ENCODE measurements at places on chromosomes 12 and 14.

DNA sequence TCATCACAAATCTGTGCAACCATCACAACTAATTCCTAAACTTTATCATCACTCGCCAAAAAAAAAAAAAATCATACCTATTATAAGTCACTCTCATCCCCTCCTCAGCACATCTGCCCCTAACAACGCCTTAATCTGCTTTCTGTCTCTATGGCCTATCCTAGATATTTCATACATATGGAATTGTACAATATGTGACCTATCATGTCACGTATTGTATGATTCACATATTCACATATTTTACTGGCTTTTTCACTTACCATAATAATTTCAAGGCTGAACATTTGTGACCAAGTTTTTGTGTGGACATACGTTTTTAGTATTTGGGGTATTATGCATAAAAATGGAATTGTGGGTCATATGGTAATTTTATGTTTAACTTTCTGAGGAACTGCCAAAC lies 400.7 kb downstream of the DAD1 start:
- DNase-seq: no peak

DNA sequence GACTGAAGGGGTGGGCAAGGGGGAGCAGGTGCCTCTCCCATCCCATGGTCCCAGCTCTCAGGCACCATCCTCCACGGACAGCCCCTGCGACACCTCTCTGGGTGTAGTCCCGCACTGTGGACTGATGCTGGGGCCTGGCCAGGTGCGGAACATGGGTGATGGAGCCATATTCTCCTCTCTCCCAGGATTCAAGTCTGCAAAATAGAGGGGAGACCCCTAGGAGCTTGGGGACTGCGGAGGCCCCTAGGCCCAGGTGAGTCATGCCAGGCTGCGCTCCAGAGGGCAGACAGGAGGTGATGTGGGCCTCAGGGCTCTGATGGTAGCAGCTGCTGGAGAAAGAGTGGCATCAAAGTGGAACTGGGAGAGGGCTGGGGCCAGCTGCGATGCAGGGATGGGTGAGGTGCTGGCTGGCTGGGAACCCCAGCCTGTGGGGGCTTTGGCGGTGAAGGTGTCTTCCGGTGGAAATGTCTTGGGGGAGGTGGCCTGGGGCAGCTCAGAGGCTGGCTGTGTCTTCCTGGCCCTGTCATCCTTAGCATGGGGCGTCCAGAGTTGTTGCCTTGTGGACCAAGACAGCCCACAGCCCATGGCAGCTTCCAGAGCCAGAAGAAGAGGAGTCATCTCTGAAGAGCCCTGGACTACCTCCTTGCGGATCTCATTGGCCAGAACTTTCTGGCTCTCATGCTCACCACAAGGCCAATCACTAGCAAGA lies 149.1 kb downstream of the KIF26A start:
- DNase-seq: no peak

DNA sequence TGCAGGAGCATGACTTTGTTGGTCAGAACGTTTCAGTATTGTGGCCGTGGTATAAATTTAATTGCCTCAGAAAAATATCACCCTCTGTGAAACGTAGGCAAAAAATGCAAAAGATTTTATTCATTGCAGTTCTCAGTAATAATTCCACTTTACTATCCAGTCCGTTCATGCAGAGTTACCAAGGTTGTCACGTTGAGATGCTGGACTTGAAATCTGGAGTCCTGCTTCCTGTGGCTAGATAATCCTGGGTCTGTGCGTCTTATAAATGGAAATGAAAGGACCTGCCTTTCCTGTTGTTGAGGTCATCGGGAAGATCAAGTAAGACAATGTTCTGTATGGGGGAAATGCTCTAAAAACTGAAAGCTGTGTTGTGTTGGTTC lies 1.3 kb upstream of the AVPR1A start:
- DNase-seq: no peak

- peak; percentile 16 for DNase-seq
Observed at GRCh38 chr14:81169711-81170103, 51.1 kb downstream of the GTF2A1 start.

- no peak for DNase-seq
Observed at GRCh38 chr12:32522331-32523221, 123.2 kb downstream of the FGD4 start.

- DNase-seq: no peak
Observed at GRCh38 chr14:41605550-41606281, 960 bp upstream of the LRFN5 start.

DNA sequence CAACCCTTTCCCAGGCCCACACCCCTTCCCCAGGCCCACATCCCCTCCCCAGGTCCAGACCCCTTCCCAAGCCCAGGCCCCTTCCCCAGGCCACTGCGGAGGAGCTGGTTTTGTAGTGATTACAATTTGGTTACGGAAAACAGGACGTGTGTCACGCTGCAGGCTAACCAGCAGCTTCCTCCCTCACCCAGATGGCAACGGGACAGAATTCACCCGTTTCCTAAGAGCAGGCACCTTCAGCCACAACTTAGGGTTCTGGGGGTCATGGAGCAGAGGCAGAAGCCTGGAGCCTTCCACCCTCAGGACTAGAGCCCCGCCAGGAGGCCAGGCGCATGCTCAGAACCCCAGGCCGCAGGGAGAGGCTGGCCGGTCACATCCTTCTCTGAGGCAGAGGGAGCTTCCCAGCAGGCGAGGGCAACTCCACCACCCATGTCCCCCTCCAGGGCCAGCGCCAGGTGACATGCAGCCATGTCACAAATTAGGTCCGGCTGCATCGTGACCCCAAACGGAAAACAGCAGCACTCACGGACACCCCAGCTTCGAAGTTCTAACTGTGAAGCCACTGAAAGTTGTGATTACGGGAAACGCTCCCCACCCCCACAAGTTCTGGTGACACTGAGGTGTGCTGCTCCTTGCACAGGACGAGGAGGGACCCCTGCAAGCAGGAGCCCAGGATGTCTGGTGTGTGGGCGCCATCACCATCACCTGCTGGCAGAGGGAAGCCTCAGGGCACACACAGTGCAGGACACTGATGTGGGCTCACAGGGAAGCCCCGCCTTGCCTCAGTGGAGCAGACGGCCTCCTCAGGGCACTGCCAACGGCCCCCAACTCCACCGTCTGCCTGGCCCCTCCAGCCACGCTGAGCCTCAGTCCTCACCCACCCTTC lies 7.7 kb downstream of the BRF1 start:
- no peak for DNase-seq

Data from activated T-cell treated with anti-CD3 and anti-CD28 coated beads, Interleukin-2, amount 50 U/mL, for 72 hours (primary cell).